ENCODE measurements at places on chromosomes 5 and 9.

GRCh38 chr5:100788417-100788816 is 114.7 kb downstream of the ST8SIA4 start:
- no peak for DNase-seq

DNA sequence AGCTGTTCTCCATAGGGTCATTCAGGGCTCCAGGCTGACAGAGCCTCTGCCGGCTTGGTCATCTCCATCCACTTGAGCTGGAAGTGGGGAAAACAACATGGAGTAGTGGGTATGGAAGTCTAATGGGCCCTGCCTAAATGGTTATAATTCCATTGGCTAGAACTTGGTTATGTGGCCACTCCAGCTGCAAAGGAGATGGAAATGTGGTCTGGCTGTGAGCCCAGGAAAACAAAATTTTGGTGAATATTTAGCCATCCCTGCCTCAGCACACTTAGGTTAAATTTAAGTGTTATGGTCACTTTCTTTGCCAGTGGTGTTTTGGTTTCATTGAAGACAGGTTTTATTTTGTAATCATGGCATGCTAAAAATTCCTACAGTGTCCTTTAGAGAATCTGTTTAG is 112.3 kb downstream of the SMARCA2 start:
- DNase-seq = no peak

GRCh38 chr9:107387409-107387808 is 102.2 kb downstream of the KLF4 start:
- DNase-seq = no peak

DNA sequence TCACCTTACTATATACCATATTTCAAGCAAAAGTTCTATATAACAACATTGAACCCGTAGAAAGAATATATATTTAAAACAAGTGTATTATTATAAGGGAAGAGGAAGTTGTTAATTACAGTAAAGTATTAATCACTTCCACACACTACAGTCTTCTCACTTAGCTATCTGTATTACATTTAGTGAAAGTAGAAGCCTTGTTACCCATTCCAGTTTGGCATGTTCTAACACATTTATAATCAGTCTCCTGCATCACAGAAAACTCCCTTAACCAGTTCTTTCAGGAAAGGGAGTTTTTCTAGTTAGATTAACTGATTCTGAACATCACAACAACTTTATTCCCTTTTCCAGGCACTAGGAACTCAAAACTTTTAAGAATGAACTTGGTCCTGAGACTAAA is 6.9 kb downstream of the RAB14 start:
- DNase-seq = no peak

GRCh38 chr5:62587737-62588136 is 9.1 kb downstream of the LRRC70 start:
- DNase-seq = no peak

GRCh38 chr5:139378941-139379361 is 4.1 kb downstream of the SLC23A1 start:
- no peak for DNase-seq

GRCh38 chr9:135301271-135302263 is 178.0 kb upstream of the PPP1R26 start:
- no peak for DNase-seq

Measured in DMS153 (cell line).